ENCODE measurements at places on chromosomes 16 and 17.

DNA sequence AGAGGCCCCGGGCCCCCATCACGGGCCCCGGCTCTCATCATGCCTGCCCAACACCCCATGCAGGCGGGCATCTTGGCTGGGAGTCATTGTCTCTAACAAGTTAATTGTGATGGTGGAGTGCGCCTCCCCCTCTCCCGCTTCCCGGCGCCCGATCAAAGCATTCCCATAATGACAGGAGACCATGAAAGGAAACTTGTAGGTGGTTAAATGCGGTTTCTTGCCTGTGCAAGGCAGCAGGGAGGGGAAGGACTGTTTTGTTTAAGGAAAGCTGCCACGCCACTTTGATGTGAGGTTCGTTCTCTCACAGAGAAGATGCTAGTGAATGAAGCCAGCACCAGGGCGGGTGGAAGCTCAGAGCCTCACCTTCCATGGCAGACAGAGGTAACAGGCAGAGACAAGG, 45.4 kb downstream of the C16orf78 start:
- DNase-seq, result no peak

- DNase-seq, result no peak
Observed at GRCh38 chr17:73271072-73271471, 9.4 kb upstream of the CPSF4L start.

GRCh38 chr17:70888324-70888723, 719.0 kb downstream of the KCNJ2 start:
- DNase-seq, result no peak

- no peak for DNase-seq
Observed at GRCh38 chr16:83366228-83366627, 441.6 kb upstream of the HSBP1 start.

DNA sequence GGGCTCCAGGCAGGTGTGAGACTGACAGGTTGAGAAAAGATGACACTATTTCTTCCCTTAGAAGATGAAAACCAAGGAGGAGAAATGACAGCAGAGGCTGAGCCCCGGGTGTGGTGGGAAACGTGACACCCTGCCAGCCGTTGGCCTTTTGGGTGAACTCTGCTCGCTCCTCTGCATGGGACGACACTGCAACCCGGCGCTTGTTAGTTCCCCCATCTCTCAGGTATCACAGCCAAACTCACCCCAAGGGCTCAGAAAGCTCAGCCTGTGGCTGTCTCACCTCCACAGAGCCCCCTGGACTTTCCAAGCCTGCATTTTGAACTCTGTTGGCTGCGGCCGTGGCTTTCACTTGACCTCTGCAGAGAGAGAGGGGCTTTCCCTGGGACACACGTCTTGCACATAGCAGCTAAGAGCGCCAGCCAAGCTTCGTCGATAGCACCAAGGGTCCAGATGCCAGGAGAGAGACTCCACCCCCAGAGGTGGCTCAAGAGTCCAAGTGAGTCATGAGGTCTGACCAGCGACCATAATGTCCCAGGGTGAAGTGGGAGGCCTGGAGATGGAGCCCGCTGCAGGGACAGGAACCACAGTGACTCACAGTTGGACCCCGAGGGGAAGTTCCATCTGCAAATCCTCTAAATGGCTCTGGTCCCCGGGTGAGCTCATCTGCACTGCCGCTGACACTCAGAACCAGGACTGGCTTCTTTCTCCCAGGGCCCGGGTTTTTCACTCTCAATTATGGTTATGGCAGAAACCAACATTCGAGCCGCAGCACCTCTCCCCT, 301.9 kb downstream of the SOX9 start:
- DNase-seq, result no peak

GRCh38 chr17:66415366-66416206, 113.2 kb downstream of the PRKCA start:
- DNase-seq, result no peak

DNA sequence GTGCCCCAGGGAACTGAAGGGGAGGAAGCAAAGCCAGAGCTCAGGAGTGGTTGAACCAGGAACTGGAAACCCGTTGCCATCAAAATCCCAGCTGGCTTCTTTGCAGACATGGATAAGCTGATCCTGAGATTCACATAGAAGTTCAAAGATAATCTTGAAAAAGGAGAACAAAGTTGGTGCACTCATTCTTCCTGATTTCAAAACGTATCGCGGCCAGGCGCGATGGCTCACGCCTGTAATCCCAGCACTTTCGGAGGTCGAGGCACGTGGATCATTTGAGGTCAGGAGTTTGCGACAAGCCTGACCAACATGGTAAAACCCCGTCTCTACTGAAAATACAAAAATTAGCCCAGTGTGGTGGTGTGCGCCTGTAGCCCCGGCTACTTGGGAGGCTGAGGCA, 7.1 kb downstream of the RAP1GAP2 start:
- no peak for DNase-seq

All from K562 (cell line).